MM.1S (cell line): ENCODE measurements at places on chromosomes 6 and 20.
A peak's percentile ranks its signal among the peaks of the same experiment; 100 is the strongest.

DNA sequence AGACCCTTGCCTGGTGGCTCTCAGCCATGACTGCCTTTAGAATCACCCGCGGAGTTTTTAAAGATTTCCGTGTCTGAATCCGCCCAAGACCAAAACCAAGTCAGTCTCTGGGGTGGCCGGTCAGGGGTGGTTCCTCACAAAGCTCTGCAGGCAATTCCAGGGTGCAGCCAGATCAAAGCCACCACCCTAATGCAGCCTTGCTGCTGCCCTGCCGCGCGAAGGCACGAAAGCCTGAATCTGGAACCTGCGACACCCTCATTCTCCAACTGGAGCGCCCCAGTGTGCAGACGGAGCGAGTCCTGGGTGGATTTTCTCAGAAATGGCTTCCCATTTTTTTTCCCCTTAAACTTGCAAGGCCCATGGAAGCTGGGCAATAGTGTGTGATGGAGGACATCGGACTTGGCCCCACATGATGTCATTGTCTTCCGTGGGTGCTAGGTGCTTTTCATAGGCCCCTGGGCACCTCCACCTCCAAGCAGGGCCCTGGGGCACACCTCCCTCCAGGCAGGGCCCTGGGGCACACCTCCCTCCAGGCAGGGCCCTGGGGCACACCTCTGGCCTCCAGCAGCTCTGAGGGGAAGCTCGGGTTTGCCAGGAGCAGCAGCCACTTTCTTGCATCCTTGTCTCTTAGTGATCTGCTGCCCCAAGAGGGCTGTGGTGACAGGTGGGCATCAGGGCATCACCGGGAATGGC lies 343.1 kb downstream of the ZFAND3 start:
- no peaks in the 10 kb centered on the region for H3K36me3 ChIP-seq
- H3K27me3 ChIP-seq, result no peaks in the 10 kb centered on the region
- no peak for DNase-seq

GRCh38 chr20:62653373-62653772 lies 11.1 kb downstream of the SLCO4A1 start:
- peaks cover 4% of the 10 kb centered on the region for H3K36me3 ChIP-seq
- DNase-seq, result no peak
- no peak overlapping the region for H3K4me3 ChIP-seq
- H3K27me3 ChIP-seq, result no peaks in the 10 kb centered on the region
- peak overlapping the region; percentile 100 for H3K27ac ChIP-seq

GRCh38 chr6:1672379-1672778 lies 62.7 kb downstream of the FOXC1 start:
- no peaks in the 10 kb centered on the region for H3K27me3 ChIP-seq
- H3K4me3 ChIP-seq, result no peak overlapping the region
- H3K36me3 ChIP-seq, result no peaks in the 10 kb centered on the region
- no peak for DNase-seq

GRCh38 chr20:62931464-62931863 lies 5.2 kb upstream of the DIDO1 start:
- no peaks in the 10 kb centered on the region for H3K27me3 ChIP-seq
- no peak for DNase-seq
- H3K4me1 ChIP-seq, result 0 out of 2 replicates have a peak, but pooled peaks cover 13% of the 10 kb centered on the region
- no peaks in the 10 kb centered on the region; the same call in 1 of the 2 replicates for H3K36me3 ChIP-seq
- no peak overlapping the region for H3K4me3 ChIP-seq

DNA sequence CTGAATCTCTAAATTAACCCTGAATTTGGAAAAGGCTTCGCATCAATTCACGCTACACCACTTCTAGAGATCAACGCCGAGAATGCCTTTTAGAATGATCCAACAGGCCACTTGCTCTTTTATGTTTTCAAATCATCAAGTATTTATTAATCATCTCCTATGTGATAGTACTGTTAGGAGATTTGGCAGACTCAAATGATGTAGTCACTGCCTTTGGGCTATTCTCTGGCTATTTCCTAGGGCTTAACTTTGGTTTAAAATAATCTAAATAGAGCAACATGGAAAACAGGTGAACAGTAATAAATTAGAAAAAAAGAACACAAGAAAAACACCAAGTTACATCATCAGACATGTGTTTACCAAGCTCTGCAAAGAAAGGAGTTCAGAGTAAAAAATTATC lies 140.3 kb downstream of the TENT5A start:
- no peak overlapping the region for H3K27ac ChIP-seq
- no peak for DNase-seq
- no peak overlapping the region for H3K4me3 ChIP-seq
- H3K36me3 ChIP-seq, result no peaks in the 10 kb centered on the region

- no peak overlapping the region for H3K4me3 ChIP-seq
- no peaks in the 10 kb centered on the region for H3K4me1 ChIP-seq
- H3K27me3 ChIP-seq, result peaks cover 49% of the 10 kb centered on the region
- H3K27ac ChIP-seq, result no peak overlapping the region
Observed at GRCh38 chr20:59737073-59737666, 132.8 kb downstream of the PHACTR3 start.

GRCh38 chr6:13754644-13755043 lies 43.0 kb upstream of the RANBP9 start:
- H3K27me3 ChIP-seq, result no peaks in the 10 kb centered on the region
- no peaks in the 10 kb centered on the region for H3K36me3 ChIP-seq
- H3K4me3 ChIP-seq, result no peak overlapping the region
- H3K4me1 ChIP-seq, result no peaks in the 10 kb centered on the region
- H3K27ac ChIP-seq, result no peak overlapping the region
- DNase-seq, result no peak

GRCh38 chr20:51715163-51715855 lies 52.9 kb downstream of the ATP9A start:
- H3K36me3 ChIP-seq, result no peaks in the 10 kb centered on the region
- no peak overlapping the region for H3K4me3 ChIP-seq
- H3K27me3 ChIP-seq, result no peaks in the 10 kb centered on the region
- DNase-seq, result no peak
- no peaks in the 10 kb centered on the region for H3K4me1 ChIP-seq
- no peak overlapping the region for H3K27ac ChIP-seq

DNA sequence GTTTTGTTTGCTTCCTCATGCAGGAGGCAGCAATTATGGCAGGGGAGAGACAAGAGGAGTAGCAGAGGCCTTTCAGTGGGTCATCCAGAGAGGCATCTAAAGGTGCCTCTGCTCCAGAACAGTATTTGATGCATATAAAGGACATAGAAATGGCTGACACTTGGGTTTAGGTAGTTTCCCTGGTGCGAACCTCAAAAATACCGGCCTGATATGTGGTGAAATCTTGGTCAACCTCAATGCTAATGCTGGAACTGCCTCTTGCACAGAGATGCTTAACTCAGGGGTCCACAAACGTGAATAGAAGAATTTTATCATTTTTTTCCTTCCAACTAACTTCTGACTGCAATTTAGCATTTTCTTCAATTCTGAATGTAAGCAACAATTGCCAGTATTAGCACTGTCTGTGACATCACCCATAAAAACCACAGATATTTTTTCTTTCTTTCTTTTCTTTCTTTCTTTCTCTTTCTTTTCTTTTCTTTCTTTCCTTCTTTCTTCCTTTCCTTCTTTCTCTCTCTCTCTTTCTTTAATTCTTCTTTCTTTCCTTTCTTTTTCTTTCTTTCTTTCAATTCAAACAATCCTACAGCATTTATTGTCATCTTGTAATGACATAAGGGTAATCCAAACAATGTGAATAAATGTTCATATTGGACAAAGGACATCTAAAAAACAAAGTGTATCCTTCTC lies 180.0 kb upstream of the UST start:
- no peak overlapping the region for H3K27ac ChIP-seq
- H3K4me1 ChIP-seq, result no peaks in the 10 kb centered on the region
- H3K4me3 ChIP-seq, result no peak overlapping the region
- DNase-seq, result no peak
- no peaks in the 10 kb centered on the region for H3K36me3 ChIP-seq

- H3K36me3 ChIP-seq, result peaks cover 21% of the 10 kb centered on the region
- H3K27ac ChIP-seq, result no peak overlapping the region; the same call in 1 of the 2 replicates
- H3K4me3 ChIP-seq, result no peak overlapping the region
- no peak for DNase-seq
- peaks cover 53% of the 10 kb centered on the region for H3K4me1 ChIP-seq
Observed at GRCh38 chr20:58903614-58904013, 51.1 kb downstream of the GNAS start.

DNA sequence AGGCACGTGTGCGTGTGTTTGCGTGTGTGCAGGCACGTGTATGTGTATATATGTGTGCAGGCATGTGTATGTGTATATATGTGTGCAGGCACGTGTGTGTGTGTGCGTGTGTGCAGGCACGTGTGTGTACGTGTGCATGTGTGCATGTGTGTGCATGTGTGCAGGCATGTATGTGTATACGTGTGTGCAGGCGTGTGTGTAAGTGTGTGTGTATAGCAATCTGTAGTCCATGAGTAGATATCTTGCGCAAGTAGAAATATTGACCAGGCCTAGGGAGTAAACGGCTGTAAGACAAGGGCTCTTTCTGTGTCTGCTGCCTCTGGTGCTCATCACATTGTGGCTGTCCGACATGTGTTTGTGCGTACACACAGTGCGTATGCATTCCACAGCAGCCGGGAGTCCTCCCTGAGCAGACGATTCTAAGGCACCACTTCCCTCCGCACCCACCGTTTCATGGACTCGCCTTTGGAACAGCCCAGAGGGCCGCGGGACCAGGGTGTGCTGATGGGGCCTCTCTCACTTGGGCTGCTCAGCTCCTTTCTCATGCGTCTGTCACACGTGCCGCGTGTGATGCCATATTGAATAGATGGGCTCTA lies 167.6 kb downstream of the ERMARD start:
- no peak for DNase-seq
- no peaks in the 10 kb centered on the region for H3K36me3 ChIP-seq
- H3K27me3 ChIP-seq, result no peaks in the 10 kb centered on the region
- no peaks in the 10 kb centered on the region for H3K4me1 ChIP-seq

DNA sequence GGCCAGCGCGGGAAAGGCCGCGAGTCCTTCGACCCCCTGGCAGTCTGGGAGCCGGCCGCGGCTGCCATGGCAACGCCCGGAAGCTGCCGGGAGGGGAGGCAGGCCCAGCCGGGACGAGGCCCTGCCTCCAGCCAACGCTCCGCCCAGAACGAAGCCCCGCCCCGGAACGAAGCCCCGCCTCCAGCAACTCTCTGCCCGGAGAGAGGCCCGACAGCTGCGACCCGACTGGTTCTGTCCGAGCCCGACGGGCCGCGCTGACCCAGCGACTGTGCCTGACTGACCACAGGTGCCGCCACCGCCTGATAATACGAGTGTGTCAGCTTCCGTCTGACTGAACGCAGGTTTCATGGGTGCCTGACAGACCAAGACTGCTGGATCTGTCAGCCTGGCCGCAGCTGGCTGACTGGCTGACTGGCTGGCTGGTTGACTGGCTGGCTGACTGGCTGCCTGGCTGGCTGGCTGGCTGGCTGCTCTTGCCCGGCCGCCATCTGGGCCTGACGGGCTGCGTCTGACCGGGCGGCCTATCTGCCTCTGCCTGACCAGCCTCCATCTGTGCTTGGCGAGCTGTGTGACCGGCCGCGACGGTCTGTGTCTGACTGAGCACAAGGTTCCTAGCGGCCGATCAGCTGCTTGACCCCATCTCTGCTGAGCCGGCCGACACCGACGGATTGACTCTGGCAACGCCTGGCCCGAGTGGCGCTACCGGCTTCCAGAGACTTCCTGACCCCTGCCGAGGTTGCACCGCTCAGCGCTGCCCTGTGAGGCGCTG lies 89.7 kb upstream of the EPB41L1 start:
- peak overlapping the region; percentile 84 for H3K4me3 ChIP-seq
- H3K27me3 ChIP-seq, result no peaks in the 10 kb centered on the region
- DNase-seq, result peak; percentile 88
- H3K27ac ChIP-seq, result peak overlapping the region; percentile 75; the same call in 1 of the 2 replicates
- no peaks in the 10 kb centered on the region for H3K36me3 ChIP-seq

GRCh38 chr6:130611366-130611765 lies 215.8 kb upstream of the SMLR1 start:
- no peak overlapping the region for H3K4me3 ChIP-seq
- H3K27me3 ChIP-seq, result no peaks in the 10 kb centered on the region
- no peak overlapping the region for H3K27ac ChIP-seq
- DNase-seq, result no peak
- no peaks in the 10 kb centered on the region for H3K36me3 ChIP-seq
- H3K4me1 ChIP-seq, result no peaks in the 10 kb centered on the region

DNA sequence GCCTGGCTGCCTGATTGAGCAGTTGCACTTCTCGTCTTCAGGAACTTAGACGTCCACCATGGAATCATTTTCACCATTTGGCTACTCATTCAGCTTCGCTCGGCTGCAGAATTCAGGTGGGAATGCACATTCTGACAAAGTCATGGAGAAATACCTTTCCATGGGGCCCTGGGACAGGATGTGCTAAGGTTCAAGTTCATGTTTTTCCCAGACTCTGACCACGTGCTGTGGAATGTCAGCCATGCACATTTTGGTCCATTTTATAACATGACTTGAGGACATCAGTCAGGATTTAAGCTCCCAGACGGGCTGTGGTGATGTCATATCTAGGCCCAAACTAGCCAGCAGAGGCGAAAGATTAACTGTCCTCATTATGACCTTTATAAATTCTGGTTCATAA lies 205.3 kb downstream of the TBXT start:
- H3K4me3 ChIP-seq, result no peak overlapping the region
- no peaks in the 10 kb centered on the region for H3K27me3 ChIP-seq
- H3K27ac ChIP-seq, result no peak overlapping the region

- no peak overlapping the region for H3K4me3 ChIP-seq
- H3K4me1 ChIP-seq, result 0 out of 2 replicates have a peak, but pooled peaks cover 9% of the 10 kb centered on the region
- H3K27me3 ChIP-seq, result no peaks in the 10 kb centered on the region
- H3K27ac ChIP-seq, result no peak overlapping the region
- no peaks in the 10 kb centered on the region for H3K36me3 ChIP-seq
- no peak for DNase-seq
Observed at GRCh38 chr6:113104541-113104940, 752.6 kb upstream of the MARCKS start.

- H3K36me3 ChIP-seq, result no peaks in the 10 kb centered on the region
- no peak for DNase-seq
- H3K27me3 ChIP-seq, result peaks cover 100% of the 10 kb centered on the region
- H3K4me1 ChIP-seq, result no peaks in the 10 kb centered on the region
- no peak overlapping the region for H3K4me3 ChIP-seq
Observed at GRCh38 chr20:63509088-63509564, 10.2 kb upstream of the EEF1A2 start.

DNA sequence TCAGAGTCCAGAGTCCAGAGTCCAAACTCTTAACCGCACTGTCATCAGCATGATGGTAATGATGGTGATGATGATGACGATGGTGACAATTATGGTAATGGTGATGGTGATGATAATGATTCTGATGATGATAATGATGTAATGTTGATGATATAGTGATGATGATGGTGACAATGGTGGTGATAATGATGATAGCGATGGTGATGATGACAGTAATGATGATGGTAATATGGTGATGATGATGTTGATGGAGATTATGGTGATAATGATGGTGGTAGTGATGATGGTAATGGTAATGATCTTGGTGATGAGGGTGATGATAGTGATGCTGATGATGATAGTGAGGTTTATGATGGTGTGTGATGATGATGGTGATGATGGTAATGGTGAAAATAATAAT lies 367.8 kb upstream of the CDH4 start:
- H3K27me3 ChIP-seq, result peaks cover 6% of the 10 kb centered on the region; the same call in 1 of the 2 replicates
- no peak overlapping the region for H3K27ac ChIP-seq
- DNase-seq, result no peak
- no peaks in the 10 kb centered on the region for H3K36me3 ChIP-seq
